GM12891 (cell line): ENCODE measurements at places on chromosomes 2 and 18.

- DNase-seq = no peak
These were observed 511.6 kb upstream of the CELF4 start for GRCh38 chr18:38077229-38077628.

- DNase-seq = peak; percentile 30
These were observed 158.2 kb downstream of the MGAT5 start for GRCh38 chr2:134411828-134412638.

- DNase-seq = no peak
These were observed 328.0 kb upstream of the CRIM1 start for GRCh38 chr2:36027616-36028015.

GRCh38 chr2:160613466-160614153, 120.0 kb upstream of the RBMS1 start:
- no peak for DNase-seq

DNA sequence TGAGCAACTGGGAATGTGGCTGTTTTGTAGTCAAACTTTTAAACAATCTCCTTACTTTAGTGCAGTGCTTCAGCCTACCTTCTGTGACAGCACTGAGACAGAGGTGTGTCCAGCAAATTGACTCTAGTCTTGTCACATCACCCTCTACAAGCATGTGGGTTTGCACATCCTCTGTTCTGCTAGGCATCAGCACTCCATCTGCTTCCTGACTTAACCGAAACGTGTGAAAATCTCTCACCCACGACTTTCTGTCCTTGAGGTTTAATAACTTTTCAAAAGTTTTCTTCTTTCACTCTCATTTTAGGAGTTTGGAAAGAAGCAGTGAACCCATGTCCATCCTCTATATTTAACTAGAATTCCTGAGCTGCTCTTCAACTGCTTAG, 42.6 kb downstream of the TTR start:
- no peak for DNase-seq

- no peak for DNase-seq
These were observed 1.1 kb downstream of the HNRNPLL start for GRCh38 chr2:38601463-38602135.

GRCh38 chr2:205232086-205232485, 450.2 kb upstream of the NRP2 start:
- no peak for DNase-seq

- DNase-seq = no peak
These were observed 291.8 kb downstream of the ICOS start for GRCh38 chr2:204228169-204228886.

DNA sequence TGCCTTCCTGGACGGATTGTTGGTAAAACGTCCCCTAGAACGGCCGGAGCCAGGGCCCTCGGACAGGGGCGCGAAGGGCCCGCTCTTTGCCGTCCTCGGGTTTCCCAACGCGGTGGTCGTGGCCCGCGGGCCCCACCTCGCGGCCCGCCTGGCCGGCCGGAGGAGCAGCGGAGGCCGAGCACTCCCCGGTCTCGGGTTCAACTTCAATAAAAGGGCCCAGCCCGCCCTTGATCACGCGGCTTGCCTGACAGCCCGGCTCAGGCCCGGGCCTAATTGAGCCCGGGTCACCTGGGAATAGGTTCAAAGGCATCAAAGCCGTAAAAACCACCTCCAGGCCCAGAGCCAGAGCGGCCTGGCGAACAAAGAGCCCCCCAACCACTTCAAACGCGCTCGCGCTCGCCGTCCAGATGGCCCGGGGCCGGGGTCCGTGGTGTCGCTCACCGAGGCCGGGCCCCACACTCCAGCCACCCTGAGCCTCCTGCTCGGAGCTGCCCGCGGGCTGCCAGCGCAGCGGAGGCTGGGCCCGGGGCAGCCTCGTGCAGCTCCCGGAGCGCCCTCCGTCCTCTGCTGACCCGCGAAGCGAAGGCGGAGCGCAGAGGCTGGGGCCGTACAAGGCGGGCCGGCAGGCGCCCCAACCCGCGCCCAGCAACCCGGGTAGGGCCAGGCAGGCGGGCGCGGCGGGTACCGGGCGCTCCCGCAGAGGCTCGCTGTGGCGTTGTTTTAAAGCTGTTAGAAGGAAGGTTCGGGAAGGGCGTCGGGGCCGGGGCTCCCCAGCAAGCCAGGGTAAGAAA, 1.1 kb upstream of the TWIST2 start:
- no peak for DNase-seq

DNA sequence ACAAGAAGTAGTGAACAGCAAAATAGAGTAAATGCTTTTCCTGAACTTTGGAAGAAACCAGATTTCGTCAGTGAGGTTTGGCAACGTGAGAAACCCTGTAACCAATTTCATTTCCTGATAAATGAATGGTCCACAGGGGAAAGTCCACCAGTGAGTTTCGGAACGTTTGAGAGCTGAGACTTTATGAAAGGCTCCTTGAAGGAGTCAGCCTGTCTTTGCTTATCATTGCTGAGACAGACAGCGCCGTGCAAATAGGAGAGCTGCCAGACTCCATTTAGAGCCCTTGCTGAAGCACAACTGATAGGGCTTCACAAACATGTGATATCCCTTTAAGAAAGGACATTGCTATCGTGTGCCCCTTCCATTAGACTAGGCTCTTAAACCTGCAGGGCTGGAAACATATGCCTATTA, 121.8 kb upstream of the SMAD7 start:
- DNase-seq = no peak

DNA sequence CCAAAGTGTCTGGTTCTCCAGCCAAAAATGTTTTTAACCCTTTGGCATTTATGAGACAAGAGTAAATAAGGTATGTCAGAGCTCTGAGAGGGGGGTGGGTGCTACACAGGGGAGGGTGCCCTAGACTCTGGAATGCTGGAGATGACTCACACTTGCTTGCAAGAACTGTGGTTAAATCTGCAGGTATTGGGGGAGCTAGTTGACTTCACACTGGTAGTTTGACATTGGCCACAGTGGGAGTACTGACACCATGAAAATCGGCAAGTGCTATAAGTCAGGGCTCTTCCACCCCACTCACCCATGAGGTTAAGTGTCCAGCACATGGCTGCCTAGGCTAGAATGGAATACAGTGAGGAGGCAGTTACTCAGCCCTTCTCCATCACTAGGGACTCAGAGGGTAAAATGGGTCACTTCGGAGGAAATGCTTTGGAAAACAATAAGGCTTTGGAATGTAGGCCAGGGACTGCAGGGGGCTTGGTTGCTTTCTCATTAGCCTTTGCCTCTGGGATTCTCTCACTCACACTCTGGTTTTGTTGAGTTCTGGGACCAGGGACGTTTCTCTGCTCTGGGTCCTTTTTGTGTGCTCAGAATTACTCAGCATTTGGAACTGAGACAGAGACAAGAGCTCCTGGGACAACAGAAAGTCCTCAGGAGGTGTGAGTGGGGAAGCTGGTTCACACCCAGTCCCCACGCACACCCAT, 91.6 kb downstream of the ACKR3 start:
- no peak for DNase-seq

GRCh38 chr2:181574321-181574720, 82.6 kb downstream of the CERKL start:
- no peak for DNase-seq

GRCh38 chr2:45796500-45796899, 145.0 kb downstream of the PRKCE start:
- no peak for DNase-seq

GRCh38 chr2:121303531-121304263, 18.7 kb upstream of the TFCP2L1 start:
- no peak for DNase-seq

DNA sequence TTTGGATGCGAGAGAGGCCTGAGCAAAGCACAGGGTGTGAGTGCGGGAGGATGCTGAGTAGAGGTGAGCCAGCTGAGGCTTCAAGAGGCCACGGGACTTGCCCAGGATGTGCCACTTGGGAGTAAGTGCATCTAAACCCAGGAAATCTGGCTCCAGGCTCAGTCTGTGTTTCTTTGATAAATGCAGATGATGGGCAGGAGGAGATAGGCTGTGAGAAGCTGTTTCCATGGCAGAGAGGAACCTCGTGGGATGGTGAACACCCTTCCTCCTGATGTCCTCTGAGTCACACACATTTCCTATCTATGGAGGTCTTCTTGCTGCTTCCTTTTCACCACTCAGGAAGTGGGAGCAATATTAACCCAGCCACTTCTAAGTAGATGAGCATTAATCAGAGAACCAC, 38.4 kb upstream of the CELF4 start:
- DNase-seq = no peak

DNA sequence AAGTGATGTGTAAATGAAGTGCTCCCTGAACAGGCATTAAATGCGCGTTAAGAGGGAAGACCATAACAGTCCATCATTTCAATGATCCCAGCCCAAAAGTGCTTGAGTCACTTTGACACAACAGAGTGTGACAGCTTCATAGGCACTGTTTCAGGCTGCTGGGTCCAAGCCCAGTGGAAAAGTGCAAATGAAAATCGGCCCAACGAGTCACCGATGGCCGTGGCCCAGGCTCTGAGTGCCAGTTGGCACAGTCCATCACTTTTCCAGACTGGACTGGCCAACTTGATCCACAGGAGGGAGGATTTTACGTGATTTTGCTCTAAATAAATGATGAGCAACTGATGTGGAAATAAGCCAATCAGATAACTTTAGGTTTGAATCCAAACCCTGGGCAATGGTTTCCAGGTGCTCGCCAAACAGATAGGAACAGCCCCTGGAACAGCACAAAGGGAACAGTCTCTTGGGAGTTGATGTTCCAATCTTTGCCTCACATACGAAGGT, 114.0 kb downstream of the SP3 start:
- DNase-seq = no peak

DNA sequence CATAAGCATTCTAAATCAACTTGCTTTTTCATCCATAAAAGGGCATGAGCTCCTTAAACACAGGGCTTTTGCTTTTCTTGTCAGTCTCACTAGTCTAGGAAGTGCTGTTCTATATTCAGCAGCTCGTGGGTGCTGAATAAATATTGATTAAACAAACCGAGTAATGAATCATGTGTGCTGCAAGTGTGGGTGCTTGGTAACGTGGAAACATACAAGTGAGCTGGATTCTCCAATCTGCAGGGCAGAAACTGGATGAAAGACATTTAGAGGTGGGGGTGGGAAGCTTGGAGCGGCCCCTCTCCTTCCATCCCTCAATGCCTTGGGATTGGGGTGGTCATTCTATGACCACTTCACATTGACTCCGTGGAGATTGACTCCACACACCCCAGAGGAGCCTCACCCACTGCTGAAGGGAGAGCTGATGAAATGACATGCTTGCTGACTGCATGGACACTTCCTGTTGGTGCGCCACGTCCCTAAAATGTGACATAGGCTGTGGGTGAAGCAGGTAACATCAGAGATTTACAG, 114.6 kb downstream of the DOCK10 start:
- DNase-seq = no peak

DNA sequence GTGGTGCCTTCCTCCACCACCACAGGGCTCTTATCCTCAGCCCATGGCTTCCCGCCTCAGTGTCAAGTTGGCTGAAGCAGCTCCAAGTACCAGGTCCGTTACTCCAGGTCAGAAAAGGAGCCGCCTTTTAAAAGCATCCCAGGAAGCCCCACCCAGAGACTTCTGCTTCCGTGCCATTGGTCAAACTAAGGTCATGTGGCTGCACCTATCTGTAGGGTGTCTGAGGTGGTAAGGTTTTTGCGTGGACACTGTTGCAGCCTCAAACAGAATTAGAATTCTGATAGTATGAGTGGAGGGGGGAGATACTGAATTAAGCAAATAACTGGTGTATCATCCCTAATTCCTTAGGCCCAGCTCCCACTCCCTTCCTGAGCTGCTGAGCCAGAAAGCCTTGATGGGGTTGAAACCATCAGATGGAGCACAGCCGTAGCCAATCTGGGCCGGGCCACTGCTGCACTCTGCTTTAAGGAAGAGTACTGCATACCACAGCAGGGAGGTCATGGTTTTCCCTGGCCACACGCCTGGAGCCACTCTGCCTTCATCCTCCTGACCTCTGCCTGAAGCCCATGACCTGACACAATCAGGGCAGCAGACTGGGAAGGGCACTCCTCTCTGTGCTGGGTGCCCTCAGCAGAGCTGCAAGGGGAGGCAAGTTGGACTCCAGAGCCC, 8.4 kb downstream of the TMEM247 start:
- DNase-seq = no peak

DNA sequence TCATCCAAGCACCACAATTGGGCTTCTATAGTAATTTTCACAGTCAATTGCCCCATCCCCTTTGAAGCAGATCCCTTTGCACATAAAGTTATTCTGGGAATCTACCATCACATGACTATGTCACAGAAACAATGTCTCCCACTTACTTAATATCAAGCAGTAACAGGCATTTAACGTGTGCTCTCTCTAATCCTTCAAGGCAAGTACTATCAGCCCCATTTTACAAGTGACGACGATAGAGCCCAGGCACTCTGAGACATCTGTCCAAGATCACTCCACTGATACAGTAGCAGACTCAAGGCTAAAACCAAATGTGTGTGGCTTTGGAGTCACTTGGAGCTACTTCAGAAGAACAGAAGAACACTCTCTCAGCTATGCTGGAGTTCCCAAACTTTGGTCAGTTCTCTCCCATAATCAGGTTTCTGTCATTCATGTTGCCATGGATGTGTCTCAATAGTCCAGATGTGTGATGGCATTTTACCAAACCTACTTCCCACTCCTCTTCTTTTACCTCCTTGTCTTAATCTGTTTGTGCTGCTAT, 39.7 kb downstream of the PID1 start:
- DNase-seq = no peak
